Renal cortical epithelial cell (primary cell): ENCODE measurements at places on chromosomes 2 and 18.
A peak's percentile ranks its signal among the peaks of the same experiment; 100 is the strongest.

GRCh38 chr2:16973586-16974286, 308.1 kb upstream of the CYRIA start:
- DNase-seq: peak; percentile 0

GRCh38 chr2:169933124-169933711, 106.0 kb downstream of the UBR3 start:
- DNase-seq: peak; percentile 60

DNA sequence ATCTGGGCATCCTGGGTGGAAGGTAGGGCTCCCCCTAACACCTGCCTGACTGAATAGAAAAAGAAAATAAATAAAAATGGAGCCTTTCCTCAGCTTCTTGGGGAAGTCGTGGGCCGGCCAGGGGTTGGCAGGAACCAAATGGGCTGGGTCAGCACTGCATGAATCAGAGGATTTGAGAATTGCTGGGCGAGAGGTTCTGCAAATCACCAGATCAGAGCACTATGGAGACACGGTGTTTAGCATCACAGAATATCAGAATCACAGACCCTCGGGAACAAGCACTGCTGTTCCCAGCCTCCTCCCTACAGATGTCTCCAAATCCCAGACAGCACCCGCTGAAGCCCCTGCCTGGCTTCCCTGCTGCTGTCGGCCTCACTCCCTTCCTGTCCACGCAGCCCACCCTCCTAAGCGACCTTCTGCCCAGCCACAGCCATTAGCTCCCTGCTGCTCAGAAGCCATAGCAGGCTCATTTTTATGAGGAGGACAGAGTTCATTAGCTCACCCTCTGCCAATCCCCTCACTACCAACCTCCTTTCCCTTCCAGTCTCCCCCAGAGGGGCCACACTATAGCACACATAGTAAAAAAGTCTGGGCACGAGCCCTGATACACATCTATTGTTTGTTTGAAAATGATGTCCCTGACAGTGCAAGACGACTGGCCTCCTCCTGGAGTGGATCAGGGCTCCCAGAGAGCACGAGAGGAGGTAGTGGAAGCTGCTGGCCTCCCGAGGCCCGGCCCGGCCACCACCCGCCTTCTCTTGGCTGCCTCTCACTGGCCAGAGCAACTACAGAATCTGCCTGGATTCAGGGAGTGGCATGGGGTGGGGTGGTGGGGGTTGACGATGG, 64.6 kb upstream of the TAF1B start:
- DNase-seq: no peak

- no peak for DNase-seq
Measured at GRCh38 chr18:79680891-79681339, 1.3 kb downstream of the CTDP1 start.

DNA sequence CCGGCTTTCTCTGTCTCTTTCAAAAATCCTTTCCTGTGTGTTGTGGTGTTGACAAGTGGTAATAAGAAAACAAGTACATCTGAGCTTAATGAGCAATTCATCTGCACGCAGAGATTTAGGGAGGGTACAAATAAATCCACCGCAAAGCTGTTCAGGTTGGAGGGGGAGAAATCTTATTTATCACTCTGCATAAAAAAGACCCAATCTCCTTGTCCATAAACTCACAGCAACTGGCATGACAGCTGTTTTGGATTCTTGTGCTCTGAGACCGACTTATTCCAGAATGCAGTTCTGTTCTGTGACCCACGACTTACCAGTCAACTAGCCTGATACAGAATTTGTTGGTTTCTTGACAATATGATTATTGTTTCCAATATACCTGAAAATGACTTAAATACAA, 380.1 kb downstream of the SOX11 start:
- no peak for DNase-seq

DNA sequence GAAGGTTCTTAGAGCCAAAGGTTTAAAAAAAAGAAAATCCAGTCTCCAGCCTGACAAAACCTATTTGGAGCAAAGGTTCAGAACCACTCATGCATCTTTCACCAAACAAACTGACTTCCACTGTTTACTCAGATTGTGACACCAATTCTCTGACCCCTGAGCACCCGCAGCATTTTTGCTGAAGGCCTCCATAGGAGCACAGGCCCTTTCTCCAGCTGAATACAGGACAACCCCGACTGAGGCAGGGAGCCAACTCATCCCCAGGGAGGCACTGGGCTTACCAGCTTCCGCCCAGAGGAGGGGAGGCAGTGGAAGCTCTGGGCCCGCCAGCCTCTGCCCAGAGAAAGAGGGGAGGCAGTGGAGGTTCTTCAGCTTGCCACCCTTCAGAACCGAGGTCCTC, 51.0 kb upstream of the CNGA3 start:
- no peak for DNase-seq

DNA sequence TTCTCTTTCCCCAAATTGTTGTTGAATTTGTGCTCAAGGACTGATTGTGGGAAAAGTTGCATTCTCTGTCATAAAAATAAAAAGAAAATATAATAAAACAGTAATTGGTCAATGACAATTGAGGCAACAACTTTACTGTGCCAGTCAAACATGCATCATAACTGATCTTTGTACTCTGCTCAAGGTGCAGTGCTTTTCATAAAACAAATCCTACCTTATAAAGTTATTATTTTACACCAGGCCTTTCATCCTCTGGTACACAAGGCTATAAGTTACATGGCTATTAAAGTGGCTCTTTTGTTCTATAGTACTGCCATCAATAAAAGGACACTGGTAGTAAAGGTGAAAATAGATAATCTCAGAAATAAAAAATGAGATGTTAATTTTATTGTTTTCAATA, 761.9 kb downstream of the SATB2 start:
- no peak for DNase-seq

DNA sequence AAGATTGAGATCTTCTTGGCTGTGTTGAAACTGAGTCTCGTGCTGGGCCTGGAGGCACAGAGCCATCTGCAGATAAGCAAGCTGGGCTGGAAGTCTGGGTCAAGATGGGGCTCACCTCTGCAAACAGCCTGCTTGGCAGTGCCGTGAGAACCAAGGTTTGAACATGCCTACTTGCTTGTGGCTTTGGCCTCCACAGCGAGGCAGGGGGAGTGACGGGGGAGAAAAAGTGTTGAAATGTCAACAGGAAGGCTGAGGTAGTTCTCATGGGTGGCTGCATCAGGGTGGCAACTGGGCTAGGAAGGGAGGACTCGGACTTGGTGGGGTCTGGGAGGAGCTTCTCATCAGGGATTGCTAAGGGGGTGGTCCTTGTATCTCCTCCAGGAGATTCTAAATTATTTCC, 99.7 kb downstream of the THNSL2 start:
- DNase-seq: no peak

DNA sequence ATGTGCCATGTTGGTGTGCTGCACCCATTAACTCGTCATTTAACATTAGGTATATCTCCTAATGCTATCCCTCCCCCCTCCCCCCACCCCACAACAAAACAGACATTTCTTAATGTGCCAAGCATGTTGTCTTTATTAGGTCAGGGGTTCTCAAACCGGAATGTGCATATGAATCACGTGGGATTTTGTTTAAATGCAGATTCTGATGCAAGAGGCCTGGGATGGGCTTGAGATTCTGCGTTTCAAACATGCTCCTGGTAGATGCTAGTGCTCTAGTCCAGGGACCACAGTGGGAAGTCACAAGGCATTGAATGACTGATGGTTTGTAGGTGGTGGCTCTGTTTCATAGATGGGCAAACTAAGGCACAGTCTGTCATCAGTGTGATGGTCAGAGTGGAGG, 184.7 kb downstream of the SMAD7 start:
- no peak for DNase-seq

GRCh38 chr2:108428286-108429009, 20.6 kb upstream of the GCC2 start:
- DNase-seq: no peak
